Activated CD8-positive, alpha-beta memory T cell treated with anti-CD3 and anti-CD28 coated beads for 1 hour (primary cell): ENCODE measurements at places on chromosomes 3 and 15.

- no peak for DNase-seq
Observed at GRCh38 chr3:70805061-70805889, 492.8 kb upstream of the MDFIC2 start.

DNA sequence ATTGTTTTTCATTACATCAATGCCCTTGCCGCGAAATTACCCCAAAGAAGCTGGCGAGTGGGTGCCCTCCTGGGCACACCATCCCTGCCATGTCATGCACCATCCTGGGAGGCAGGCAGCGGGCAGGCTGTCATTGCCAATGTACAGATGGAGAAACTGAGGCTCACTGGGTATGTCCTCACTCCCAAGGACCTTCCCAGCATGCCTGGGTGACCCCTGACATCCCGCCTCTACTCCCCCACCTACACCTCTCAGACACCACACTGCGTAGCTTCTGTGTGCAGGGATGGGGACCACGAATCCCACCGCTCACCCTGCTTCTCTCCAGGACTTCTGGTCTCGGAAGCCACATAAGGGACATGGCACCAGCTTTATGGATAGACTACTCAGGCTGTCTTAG lies 41.0 kb upstream of the SLC41A3 start:
- no peak for DNase-seq

- DNase-seq, result no peak
Observed at GRCh38 chr3:127822041-127822681, at the start of gene MGLL. MGLL (minus strand) TSS chr3:127822515; CDS start chr3:127822318, 197 bp downstream.

DNA sequence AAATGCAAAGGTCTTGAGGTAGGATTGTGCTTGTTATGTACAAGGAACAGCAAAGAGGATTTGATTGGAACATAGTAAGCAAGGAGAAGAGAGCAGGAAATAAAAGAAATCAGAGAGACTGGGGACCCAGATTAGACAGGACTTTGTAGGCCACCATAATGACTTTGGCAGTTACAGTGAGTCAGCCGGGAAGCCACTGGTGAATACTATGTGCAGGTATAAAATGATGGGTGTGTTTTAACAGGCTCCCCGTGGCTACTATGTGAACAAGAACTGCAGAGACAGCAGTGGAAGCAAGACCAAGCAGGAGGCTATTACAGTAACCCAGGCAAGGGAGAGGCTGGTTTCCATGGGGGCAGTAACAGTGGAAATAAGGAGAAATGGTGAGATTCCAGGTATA lies 55.2 kb downstream of the NPTN start:
- no peak for DNase-seq

- no peak for DNase-seq
Observed at GRCh38 chr3:124837730-124838186, 49.4 kb downstream of the ITGB5 start.
